Right atrium auricular region (tissue), 2 donors: ENCODE measurements at places on chromosomes 5 and 9. TPM values are rescaled to one million over a fixed set of nuclear protein-coding genes. Genes with fewer than 3 reads are reported as not detected.

DNA sequence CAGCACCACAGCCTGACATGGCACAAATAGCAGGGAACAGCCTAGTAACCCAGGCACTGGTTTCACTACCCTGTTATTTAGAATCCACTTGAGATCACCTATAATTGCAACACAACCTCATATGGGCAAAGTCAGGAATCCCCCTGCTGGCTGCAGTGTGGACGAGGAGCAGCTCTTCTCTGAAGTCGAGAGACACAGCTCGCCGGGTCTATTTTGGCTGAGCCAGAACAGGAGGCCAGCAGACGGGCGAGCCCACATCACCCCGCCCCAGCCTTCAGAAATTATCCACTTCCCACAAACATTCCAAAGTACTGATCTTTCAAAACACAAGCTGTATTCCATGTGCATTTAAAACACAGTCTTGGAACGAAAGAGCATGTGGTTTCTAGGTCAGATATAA is 179.0 kb downstream of the ROR2 start:
- H3K36me3 ChIP-seq: no peaks in the 10 kb centered on the region
- no peak overlapping the region for H3K4me3 ChIP-seq
- H3K27me3 ChIP-seq: no peaks in the 10 kb centered on the region
- H3K27ac ChIP-seq: no peak overlapping the region

DNA sequence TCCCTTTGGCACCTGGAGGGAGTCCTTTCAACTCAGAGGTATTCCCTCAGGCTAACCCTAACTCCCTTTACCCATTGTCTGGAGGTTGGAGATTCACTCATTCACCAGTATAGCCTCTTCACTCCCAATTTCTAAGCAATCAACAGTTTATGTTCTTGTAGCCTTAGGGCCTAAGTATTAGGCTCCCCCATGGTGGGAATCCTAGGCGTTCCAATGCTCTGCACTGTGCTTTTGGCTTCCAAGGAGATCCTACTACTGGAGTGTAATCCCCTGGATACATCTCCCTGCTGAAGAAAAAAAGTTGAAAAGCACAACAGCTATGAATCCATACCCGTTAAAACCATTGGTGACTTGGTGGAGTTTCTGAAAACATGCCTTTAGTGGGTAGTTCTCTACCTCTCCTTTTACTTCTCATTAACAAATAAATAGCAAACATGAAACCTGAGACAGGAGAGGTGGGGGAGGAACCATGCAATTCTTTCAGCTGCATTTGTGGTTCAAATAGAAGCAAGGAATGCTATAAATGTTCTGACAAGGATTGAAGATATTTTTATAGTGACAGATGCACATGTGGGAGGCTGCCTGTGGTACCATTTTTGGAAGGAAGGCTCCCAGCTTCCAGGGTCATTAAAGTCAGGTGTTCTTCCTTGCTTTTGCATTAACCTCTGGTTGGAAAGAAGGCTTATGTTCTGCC is 397.1 kb downstream of the DMAC1 start:
- DNase-seq: no peak
- H3K4me3 ChIP-seq: no peak overlapping the region
- H3K27me3 ChIP-seq: no peaks in the 10 kb centered on the region
- no peaks in the 10 kb centered on the region for H3K4me1 ChIP-seq

- H3K4me3 ChIP-seq: no peak overlapping the region
- peaks cover 41% of the 10 kb centered on the region for H3K4me1 ChIP-seq
- no peak for DNase-seq
- no peaks in the 10 kb centered on the region for H3K27me3 ChIP-seq
- no peak overlapping the region for H3K27ac ChIP-seq
- no peaks in the 10 kb centered on the region for H3K36me3 ChIP-seq
Measured at GRCh38 chr5:158880483-158881001, 219.2 kb downstream of the EBF1 start.

GRCh38 chr5:115875447-115875846 is 33.7 kb downstream of the AP3S1 start:
- no peaks in the 10 kb centered on the region for H3K4me1 ChIP-seq
- H3K36me3 ChIP-seq: peaks cover 21% of the 10 kb centered on the region
- no peak overlapping the region for H3K27ac ChIP-seq
- no peak overlapping the region for H3K4me3 ChIP-seq
- H3K27me3 ChIP-seq: no peaks in the 10 kb centered on the region
- no peak for DNase-seq

- H3K4me1 ChIP-seq: no peaks in the 10 kb centered on the region
- no peaks in the 10 kb centered on the region for H3K27me3 ChIP-seq
- no peak overlapping the region for H3K27ac ChIP-seq
- DNase-seq: no peak
- H3K36me3 ChIP-seq: no peaks in the 10 kb centered on the region
Measured at GRCh38 chr5:76583163-76584047, 39.8 kb downstream of the F2RL2 start.

- H3K4me1 ChIP-seq: peaks cover 54% of the 10 kb centered on the region
- no peaks in the 10 kb centered on the region for H3K36me3 ChIP-seq
Measured at GRCh38 chr9:94922098-94922607, 195.7 kb downstream of the AOPEP start.

Gene NXNL2
- total RNA-seq: not detected

Gene LTC4S
- 9.0 TPM for total RNA-seq
